ENCODE measurements at places on chromosomes 2 and 18.
A peak's percentile ranks its signal among the peaks of the same experiment; 100 is the strongest.

- DNase-seq = no peak
These were observed 294.4 kb upstream of the PIK3C3 start for GRCh38 chr18:41660654-41661053.

- no peak for DNase-seq
These were observed 98.5 kb downstream of the ATAD2B start for GRCh38 chr2:23828256-23828980.

DNA sequence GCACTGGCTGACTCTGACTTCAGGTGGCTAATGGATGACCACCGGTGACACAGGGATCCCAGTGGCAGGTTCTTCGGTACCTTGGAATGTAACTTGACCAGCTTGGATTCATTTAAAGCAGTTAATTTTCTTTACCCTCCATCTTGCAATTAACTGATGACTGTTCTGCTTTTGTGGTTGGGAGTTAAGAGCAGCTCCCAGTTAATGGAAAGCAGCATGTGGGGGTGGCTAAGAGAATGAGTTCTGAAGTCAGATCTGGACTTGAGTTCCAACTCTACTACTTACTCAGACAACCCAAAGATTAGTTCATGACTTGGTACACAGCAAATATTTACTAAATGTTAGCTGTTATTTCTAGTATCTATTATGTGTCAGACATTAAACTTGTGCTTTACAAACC, 58.5 kb downstream of the FAM228A start:
- DNase-seq = no peak

DNA sequence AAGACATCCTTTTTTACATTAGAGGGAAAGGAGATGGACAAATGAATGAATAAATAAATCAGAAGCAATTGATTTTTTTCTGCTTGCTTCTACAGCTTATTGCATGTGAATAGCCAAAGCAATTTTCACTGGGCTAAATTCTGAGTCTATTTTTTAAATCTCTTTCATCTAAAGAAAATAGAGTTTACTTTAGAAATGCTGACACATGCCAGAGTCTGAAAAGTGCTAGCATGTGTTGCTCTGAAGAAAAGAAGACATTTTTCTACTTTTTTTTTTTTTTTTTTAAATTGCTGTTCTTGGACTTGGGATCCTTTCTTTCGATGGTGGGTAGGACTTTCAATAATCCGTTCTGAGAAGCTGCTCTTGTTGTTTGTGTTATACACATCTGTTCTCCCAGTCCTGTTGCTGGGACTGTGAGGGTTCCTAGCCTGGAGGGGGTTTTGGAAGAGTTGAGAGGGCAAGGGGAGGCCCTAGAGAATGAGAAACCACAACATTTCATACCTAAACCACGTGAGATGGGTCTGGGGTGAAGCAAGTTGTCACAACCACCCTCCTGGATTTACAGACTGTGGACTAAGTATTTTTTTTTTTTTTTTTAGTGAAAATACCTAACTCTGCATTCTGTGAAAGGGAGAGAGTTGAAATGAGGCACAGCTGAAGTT, 193.5 kb downstream of the PRKCE start:
- DNase-seq = no peak

- no peak for DNase-seq
These were observed 124.8 kb downstream of the PARD3B start for GRCh38 chr2:204670124-204670523.

DNA sequence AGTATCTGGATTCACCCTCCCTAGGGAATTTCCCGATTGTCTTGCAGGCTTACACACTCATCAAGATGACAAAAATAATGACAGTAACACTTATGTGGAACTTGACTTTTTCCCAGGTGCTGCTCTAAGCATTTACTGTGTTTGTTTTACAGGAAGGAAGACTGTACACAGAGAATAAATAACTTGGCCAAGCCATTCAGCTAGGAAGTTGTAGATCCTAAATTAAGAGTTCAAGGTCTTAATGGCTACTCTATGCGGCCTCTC, 549 bp upstream of the DPP4 start:
- DNase-seq = no peak

DNA sequence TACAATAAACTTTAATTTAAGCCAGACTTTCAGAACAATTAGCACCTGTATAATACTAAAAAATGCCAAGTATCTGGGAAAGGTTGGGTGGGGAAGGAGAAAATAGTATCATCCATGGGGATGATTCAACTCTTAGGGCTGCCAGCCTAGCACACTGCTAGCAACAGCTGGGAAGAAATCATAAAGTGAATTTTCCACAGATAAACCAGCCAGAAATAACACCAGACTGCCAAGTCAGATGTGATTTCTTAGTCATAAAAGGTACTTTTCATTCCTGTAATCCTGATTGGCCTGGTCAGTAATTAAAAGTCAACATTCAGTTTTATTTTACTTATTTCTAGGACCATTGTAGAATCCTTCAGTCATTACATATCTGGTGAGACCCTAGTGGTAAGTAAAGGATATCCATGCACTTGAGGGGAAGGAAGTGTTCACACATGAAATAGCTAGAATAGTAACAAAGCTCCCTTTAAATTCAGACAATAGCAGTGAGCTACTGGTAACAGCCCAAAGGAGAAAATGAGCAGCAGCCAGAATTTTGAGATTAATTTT, 59.4 kb downstream of the LIMS1 start:
- no peak for DNase-seq

DNA sequence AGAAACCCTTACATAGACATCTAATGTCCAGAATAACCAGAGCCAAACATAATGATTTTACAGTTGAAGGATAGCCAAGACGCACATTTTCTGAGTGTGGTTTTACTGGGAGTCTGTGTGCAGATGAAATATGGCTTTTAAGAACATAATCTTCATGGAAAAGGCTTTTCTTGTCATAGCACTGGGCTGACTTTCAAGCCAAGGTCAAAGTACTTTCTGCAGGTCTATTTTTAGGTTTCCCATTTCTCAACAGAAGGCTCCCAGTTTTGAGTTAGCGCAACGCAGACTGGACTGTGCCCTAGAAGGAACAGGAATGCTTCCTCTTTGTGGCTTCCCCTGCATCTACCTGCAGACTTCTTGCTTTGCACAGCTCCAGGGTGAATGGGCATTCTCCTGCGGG, 92.3 kb upstream of the UPP2 start:
- no peak for DNase-seq

- DNase-seq = no peak
These were observed 20.4 kb downstream of the ATP6V1B1 start for GRCh38 chr2:70956141-70956540.

DNA sequence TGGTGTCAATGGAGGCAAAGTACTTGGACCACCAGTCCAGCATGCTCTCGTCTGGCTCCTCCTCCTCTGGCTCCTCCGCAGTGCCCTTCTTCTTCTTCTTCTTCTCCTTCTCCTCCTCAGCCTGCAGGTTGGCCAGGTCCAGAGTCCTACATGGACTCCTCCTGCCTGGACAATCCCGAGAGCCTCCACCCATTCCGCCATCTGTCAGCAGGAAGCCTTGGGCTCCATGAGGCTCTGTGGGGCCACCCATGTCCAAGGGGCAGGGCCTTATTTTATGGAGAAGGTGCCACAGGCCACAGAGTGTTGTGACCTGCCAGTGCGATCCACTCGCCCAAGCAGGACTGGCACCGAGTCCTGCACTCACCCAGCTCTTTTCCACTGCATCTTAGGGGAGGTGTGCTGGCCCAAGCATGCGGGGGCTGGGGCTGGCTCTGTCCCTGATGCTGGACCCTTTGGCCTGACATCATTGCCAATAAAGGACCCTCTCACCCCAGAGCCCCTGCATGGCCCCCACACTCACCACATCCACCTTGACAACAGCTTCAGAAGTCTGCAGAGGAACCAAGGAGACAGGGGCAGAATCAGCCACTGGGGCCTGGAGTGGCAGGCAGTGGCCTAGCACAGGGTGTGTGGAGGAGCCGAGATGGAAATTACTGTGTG, 7.2 kb downstream of the OTOF start:
- no peak for DNase-seq

- DNase-seq = no peak
These were observed 3.9 kb downstream of the KRTCAP3 start for GRCh38 chr2:27446057-27446456.

GRCh38 chr2:165778653-165779451, 15.2 kb downstream of the GALNT3 start:
- DNase-seq = no peak

DNA sequence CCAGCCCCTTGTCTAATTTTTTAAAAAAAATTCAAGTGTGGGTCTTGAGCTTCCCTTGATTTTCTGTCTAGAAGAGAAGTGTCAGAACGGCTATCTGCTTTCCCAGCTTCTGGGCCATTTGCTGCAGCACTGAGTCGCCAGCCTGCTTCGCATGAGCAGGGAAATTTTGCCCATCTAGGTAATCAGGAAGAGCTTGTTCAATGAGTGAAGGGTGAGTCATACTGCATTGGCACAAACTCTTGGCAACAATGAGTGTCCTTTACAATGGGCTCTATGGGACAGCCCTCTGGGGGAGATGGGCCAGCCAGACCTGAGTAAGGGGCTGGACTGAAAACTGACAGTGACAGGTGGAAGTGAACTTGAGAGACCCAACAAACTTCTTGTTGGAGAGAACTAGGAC, 2.4 kb upstream of the RNF144A start:
- no peak for DNase-seq

GRCh38 chr2:60513191-60513590, 40.3 kb downstream of the BCL11A start:
- no peak for DNase-seq

DNA sequence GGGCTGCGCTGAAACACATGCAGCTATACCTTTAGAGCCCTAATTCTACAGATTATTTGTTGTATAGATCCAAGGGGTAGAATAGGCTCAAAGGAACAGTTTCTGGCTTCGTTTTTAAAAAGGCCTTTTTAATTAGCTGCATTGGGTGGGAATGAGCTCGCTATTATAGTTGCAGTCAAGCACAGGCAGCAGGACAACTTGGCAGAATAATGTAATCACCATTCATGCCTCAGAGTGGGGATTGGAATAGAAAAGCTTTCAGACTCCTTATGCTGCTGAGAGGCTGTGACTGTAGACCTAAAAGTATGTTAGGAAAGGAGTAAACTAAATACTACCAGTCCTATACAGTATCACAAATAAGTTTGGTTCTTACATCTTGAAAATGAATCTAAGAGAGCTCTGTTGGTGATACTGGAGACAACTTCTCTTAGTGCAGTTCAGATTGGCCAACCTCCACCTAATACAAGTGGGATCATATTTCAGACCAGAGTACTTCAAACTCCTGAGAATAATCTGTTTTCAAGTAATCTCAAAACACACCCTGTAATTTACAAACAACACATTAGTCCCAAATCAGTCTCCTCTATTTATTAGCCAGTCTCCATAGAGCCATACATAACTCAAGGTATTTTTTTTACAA, 121.4 kb downstream of the ANTXR1 start:
- DNase-seq = no peak

DNA sequence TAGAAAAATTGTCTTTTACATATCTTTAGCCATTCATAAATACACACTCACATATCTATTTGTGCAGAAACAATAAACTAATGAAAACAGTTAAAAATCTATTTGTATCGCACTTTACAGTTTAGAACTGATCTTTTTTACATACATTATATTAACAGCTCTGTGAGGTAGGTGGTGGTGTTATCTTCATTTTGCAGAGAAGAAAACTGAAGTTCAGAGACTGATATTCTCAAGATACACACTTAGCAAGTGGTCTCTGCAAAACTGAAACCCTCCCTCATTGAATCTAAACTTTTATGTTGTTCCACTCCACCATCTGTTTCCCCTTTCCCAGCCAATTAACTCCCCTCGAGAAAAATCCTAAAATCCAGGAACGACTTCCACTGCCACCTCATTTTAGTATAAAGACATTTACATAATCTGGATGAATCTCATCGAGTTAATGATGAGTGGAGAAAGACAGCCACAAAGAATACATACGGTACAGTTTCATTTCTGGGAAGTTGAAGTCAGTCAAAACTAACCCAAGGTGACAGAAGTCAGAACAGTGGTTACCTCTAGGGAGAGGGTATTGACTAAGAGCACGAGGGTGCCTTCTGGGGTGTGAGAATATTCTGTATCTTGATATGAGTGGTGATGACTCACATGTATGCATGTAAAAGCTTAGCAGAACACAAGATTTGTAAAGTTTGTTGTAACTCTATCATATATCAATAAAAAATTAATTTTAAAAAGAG, 524.2 kb upstream of the TCF4 start:
- no peak for DNase-seq

DNA sequence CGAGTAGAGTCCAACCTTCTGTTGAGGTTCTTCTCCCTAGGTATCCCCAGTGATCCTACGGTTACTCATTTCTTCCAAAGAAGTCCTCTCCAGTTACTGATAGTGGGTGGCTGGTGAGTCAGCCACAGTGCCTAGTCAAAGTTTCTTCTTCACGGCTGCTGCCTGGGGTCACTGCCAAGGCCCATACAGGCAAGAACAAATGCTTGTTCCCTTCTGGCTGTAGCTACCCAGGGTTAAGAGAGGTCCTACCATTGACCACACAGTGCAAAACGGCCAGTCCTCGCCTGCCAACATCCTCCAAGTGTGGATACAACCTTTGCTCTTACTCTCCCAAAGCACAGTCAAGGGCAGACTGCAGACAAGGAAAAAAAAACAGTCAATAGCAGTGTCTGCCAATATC, 2.9 kb upstream of the PTPN4 start:
- peak; percentile 24 for DNase-seq

- no peak for DNase-seq
These were observed 21.9 kb downstream of the NEMP2 start for GRCh38 chr2:190512539-190513095.

- no peak for DNase-seq
These were observed 123.2 kb downstream of the PHLPP1 start for GRCh38 chr18:62838475-62839098.

DNA sequence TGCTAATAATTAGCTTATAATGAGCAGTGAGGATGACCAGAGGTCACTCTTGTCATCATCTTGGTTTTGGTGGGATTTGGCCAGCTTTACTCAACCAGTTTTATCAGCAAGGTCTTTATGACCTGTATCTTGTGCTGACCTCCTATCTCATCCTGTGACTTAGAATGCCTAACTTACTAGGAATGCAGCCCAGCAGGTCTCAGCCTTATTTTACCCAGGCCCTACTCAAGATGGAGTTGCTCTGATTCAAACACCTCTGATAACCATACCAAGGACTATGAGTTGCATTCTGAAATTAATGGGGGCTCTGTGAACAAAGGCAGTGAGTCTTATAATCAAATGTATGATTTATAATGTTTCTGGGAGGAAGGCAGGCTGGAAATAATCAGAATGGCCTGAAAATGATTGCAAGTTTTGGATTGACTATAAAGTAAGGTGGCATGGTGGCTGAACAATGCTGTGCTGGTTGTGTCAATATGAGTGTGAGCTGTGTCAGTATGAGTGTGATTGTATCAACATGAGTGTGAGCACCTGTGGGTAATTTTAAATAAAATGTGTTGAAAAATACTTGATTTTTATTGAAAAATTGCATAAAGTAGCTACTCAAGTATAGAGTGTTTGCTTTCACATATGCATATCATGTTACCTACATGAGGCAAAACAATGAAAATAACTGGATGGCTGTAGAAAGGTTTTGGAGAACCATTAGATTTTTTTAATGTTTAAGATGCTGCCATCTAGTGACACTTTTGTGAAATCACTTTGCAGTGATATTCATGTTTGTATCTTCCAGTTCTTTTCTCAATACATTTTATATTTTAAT, 103.0 kb downstream of the KYNU start:
- DNase-seq = no peak

All from activated CD8-positive, alpha-beta memory T cell treated with anti-CD3 and anti-CD28 coated beads, Interleukin-2, amount 50 U/mL, for 4 hours (primary cell).